Gastrocnemius medialis (tissue), 4 donors: ENCODE measurements at places on chromosomes 2 and 18. TPM values are rescaled to one million over a fixed set of nuclear protein-coding genes. Genes with fewer than 3 reads are reported as not detected.

GRCh38 chr18:59633317-59633716 is 63.9 kb downstream of the CCBE1 start:
- no peaks in the 10 kb centered on the region for H3K36me3 ChIP-seq
- no peak overlapping the region for H3K4me3 ChIP-seq
- no peaks in the 10 kb centered on the region for H3K27me3 ChIP-seq
- H3K27ac ChIP-seq, result no peak overlapping the region
- no peak for DNase-seq

- no peak for DNase-seq
- no peaks in the 10 kb centered on the region for H3K4me1 ChIP-seq
- H3K27ac ChIP-seq, result no peak overlapping the region
- H3K36me3 ChIP-seq, result no peaks in the 10 kb centered on the region
These were observed 782.2 kb upstream of the SLC8A1 start for GRCh38 chr2:41234093-41234492.

GRCh38 chr2:72607189-72607588 is 218.6 kb downstream of the EXOC6B start:
- no peaks in the 10 kb centered on the region for H3K36me3 ChIP-seq
- H3K27ac ChIP-seq, result no peak overlapping the region
- H3K27me3 ChIP-seq, result no peaks in the 10 kb centered on the region
- DNase-seq, result no peak

Gene CLIP4
- 212 TPM for total RNA-seq

DNA sequence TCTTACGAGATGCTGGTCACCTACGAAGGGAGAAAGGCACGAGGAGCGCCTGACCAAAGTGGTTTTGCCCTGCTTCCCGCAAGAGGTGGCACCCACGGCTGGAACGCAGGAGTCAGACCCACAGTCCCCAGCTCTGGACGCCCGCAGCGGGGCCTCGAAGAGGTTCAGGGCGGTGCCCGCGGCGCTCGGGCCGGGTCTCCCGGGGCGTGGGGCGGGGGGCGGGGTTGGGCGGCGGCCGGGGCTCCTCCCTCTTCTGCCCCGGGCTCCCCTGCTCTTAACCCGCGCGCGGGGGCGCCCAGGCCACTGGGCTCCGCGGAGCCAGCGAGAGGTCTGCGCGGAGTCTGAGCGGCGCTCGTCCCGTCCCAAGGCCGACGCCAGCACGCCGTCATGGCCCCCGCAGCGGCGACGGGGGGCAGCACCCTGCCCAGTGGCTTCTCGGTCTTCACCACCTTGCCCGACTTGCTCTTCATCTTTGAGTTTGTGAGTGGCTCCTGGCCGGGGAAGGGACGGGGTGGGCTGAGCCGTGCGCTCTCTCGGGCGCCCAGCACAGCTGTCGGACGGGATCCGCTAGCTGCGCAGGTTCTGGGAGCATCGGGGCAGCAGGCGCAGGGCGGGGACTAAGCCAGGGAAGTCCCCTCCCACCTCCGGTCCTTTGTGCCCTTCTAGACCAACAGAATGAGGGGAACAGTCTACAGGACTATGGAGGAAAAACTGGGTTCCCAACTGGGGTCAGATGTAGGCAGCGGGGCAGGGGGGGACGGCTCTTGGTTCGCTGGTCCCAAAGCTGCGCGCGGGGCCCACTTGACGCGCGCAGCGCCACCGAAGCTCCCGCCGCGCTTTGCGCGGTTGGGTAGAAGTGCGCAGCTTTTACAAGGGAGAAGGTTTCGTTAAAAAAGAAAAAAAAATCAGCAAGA is at the start of gene MAL:
Gene MAL, plus strand, starts transcription at position 303 of the 914 bp plus-strand sequence. Its CDS starts 85 bp downstream, at position 388.
- H3K36me3 ChIP-seq, result no peaks in the 10 kb centered on the region
- DNase-seq, result no peak
- peak within 1 kb of the TSS; percentile 50 for H3K4me3 ChIP-seq
- no peak within 1 kb of the TSS for H3K27ac ChIP-seq

Gene CYP27C1
- total RNA-seq, result not detected

Gene HS6ST1
- total RNA-seq, result 46.4 TPM

DNA sequence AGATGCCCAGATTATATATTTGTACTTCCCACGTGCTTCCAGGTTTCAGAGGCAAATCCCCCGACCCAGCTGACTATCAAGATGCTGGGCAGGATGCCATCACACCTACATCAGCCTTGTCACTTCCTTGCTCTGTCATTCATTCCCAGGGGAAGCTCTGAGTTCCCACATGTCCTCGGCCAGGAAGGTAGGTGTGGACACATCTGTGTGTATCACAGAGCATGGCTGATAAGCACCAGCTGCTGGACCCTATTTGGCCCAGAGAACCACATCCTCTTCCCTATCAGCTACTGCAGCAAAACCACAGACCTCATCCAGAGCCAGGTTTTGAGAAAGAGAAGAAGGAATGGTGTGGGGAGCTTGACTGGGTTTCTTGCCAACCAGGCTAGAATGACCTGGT is 31.9 kb upstream of the ITGA6 start:
- H3K27me3 ChIP-seq, result no peaks in the 10 kb centered on the region
- DNase-seq, result no peak
- H3K27ac ChIP-seq, result no peak overlapping the region
- H3K4me3 ChIP-seq, result no peak overlapping the region
- no peaks in the 10 kb centered on the region for H3K4me1 ChIP-seq
